NCI-H524 (cell line): ENCODE measurements at places on chromosomes 1 and 21.

DNA sequence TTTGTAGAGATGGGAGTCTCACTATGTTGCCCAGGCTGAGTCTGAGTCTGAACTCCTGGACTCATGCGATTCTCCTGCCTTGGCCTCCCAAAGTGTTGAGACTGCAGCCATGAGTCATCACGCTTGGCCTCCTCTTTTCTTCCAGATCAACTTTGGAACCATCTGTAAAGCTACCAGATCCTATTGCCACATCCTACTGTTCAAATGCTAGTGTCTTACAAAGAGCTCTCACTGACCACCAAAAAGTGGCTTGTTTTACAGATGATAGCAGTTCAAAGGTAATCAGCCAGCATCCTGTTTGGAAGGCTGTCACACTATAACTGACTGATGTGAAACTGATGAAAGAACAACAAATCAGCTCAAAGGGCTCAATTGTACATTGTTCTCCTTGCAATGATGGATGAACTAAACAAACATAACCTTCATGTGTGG is 221.6 kb downstream of the AKT3 start:
- no peak for DNase-seq

GRCh38 chr1:240021709-240022108 is 70.0 kb upstream of the FMN2 start:
- peak; percentile 70 for DNase-seq

DNA sequence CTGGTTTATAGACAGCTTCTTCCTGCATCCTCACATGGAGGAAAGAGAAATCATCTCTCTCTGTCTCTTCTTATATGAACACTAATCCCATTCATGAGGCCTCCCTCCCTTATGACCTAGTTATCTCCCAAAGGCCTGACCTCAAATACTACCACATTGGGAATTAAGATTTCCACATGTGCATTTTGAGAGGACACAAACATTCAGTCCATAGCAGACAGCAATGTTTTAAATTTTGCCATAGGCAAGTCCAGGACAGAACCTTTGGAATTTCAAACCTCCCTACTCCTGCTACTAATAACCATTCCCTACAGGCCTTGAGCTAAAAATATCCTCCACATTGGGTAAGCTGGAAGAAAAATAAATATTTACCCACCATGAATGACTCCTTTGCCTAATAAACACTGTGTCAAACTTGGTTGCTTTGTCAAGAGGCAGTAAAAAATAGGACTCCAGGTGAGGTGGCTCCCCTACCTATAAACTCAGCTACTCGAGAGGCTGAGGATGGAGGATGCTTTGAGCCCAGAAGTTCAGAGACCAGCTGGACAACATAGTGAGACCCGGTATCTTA is 113.7 kb downstream of the ZNF281 start:
- no peak for DNase-seq

GRCh38 chr1:95042286-95042685 is 30.5 kb downstream of the ALG14 start:
- no peak for DNase-seq

DNA sequence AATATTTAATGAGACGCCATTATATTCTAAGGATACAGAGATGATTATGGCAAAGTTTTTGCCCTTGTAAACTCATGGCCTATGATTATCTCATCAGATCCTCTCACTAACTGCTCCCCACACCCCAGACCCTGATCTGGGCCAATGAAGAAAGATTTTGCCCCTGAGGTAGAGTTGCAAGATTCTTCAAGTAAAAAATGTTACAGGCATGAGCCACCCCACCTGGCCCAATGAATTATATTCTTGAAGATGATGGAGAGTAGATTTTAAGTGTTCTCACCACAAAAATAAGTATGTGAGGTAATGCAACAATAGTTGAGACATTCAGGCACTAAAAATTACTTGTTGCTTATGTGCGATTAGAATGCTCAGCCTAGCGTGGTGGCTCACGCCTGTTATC is 1.8 kb upstream of the CNR2 start:
- no peak for DNase-seq

GRCh38 chr21:34948157-34948556 is 100.9 kb downstream of the RUNX1 start:
- DNase-seq: no peak

GRCh38 chr1:51569284-51570062 is 47.4 kb upstream of the OSBPL9 start:
- no peak for DNase-seq

DNA sequence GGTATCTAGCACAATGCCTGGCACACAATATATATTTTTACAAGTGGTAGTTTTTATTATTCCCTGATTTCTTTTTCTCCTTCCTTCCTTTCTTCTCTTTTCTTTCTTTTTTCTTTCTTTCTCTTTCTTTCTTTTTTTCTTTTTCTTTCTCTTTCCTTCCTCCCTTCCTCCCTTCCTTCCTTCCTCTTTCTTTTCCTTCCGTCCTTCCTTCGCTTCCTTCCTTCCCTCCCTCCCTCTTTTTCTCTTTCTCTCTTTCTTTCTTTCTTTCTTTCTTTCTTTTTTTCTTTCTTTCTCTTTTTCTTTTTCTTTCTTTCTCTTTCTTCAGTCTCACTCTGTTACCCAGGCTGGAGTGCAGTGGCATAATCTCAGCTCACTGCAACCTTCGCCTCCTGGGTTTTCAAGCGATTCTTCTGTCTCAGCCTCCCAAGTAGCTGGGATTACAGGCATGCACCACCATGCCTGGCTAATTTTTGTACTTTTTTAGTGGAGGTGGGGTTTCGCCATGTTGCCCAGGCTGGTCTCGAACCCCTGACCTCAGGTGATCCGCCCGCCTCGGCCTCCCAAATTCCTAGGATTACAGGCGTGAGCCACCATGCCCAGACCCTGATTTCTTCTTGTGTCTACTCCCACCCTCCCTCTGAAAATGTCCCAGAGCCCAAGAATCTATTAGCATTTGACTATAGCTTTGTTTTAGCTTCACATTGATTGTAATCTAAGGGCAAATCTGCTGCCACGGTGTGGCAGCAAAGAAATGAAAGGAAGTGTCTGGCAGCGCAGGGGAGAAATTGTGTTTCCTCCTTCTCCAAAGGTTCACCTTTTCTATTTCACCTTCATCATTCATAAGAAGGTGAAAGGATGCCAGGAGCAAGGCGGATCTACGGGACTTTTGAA is 19.9 kb upstream of the ABCB10 start:
- DNase-seq: no peak

DNA sequence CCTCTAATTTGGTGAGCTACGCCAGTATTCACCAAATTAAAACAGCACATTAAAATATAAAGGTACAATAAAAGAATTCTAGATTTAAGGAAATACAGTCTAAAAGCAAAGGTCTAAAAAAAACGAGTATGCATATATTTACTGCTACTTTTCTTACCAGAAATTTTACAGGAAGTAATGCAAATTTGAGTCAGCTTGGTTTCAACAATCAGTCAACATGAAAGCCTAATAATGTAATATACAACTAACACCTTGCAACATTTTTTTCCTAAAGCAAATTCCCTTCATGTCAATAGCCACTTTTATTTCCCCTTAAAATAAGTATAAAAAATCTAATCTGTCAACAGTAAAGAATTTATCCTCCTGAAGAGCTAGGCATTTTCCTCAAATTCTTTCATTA is 11.9 kb downstream of the PTP4A2 start:
- no peak for DNase-seq

GRCh38 chr1:183353597-183353996 is 64.6 kb downstream of the NMNAT2 start:
- no peak for DNase-seq

- DNase-seq: peak; percentile 41
Measured at GRCh38 chr1:236064674-236065508, at the start of gene NID1. TSS of gene NID1 (minus strand) at chr1:236065090. CDS start at chr1:236065079, 11 bp downstream.

- no peak for DNase-seq
Measured at GRCh38 chr1:90712153-90712856, 4.8 kb downstream of the BARHL2 start.

- no peak for DNase-seq
Measured at GRCh38 chr1:6912518-6912917, 127.3 kb downstream of the CAMTA1 start.

GRCh38 chr21:43297989-43298388 is 128.9 kb downstream of the SIK1 start:
- DNase-seq: no peak

DNA sequence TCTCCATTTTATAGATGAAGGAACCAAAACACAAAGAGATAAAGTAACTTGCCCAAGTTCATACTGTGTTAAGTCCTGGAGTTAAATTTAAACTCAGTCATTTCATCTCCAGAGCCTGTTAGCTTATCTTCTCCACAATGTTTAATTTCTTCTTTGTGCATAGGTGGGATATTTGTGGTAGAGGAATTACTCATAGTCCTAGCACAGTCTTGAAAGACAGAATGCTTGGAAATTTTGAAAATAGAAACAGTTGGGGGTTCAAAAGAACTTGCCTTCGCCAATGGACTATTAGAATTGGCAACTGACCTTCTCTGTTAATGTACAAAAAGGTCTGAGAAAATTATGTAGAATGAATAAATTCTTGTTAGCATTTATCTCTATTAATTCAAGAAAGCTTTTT is 832.0 kb upstream of the PRMT6 start:
- no peak for DNase-seq

- no peak for DNase-seq
Measured at GRCh38 chr1:76300556-76300955, 226.0 kb downstream of the ST6GALNAC3 start.

- DNase-seq: no peak
Measured at GRCh38 chr1:2966449-2967328, 54.6 kb upstream of the ACTRT2 start.

DNA sequence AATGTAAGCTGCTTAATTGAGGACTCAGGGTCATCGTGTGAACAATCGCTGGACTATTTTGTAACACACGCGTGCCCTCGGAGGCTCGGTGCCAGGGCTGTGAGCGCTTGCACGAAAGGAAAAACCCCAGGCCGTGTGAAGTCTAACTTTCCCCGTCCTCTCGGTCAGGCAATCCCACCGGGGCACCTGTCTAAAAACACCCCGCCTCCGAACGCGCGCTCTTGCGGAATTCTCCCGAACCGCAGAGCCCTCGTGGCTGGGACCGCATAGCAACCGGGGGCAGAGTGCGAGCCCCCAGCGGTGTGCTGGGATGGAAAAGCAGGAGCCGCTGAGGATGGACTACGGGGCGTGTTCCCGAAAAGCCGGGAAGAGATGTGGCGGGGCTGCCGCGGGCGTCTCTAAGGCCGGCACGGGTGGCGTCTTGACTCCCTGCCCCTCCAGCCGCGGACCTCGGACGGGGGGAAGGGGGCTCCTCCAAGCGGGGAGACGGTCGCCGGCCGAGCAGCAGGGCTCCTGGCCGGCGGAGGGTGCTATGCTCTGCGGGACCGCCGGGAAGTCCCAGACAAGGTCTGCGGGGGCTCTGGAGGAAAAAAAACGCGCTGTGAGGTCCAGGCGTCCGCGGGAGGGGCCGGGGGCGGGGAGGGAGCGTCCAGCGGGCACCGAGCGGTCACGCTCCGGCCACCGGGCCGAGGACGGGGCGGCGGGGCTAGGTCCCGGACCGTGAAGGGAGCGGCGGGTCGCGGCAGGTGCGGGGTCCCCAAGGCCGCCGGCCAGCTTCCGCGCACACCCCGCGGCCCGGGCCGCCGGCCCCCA is 936 bp downstream of the ZBTB21 start:
- peak; percentile 40 for DNase-seq

DNA sequence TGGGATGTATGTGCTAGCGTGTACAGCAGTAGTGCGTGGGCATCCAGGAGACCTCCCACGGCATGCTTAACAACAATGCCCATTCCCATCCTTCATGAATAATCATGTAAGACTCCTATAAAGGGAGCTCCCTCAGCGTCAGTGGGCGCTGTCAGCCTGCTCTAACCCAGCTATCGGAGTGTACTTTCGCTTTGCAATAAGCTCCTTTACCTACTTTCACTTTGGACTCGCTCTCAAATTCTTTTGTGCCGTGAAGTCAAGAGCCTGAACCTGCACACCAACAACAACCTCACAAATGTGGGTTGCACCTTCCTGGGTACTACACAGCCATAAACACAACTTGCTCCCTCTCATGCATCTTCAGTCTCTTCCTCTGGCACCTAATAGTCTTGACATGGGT is 114.8 kb upstream of the PAXBP1 start:
- no peak for DNase-seq

DNA sequence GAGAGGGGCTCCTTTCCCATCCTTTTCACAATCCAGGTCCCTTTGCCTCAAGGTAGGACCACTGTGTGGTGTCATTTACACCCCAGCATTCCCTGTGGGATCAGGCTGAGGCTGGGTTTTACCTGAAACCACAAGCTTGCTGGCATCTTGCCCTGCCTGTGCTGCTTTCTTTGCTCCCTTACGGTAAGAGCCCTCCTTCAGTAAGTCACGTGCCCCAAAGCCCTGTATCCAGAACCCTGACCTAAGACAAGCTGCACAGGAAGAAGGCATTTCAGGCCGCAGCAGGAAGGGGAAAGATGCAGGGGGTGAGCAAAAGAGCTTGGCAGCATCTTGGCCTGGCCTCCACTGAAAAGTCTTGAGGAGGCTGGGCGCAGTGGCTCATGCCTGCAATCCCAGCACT is 58.4 kb downstream of the KLHDC7A start:
- no peak for DNase-seq

DNA sequence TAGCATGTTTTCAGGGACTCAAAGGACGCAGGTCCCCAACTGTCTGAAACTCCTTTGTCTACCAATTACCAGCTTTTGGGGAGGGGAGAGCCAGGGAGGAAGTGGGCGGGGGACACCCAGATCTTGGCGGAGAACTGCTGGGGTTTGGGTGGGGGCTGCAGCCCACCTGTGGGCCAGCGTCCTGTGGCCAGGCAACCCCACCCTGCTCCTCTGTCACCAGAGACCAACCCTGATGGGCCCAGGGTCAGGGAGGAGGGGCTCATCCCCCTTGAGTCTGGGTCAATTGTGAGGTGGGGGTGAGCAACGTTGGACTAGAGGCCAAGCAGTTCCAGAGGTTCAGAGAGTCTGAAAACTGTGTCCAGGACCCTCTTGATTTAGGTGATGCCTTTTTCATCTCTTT is 96.1 kb upstream of the TARDBP start:
- no peak for DNase-seq

DNA sequence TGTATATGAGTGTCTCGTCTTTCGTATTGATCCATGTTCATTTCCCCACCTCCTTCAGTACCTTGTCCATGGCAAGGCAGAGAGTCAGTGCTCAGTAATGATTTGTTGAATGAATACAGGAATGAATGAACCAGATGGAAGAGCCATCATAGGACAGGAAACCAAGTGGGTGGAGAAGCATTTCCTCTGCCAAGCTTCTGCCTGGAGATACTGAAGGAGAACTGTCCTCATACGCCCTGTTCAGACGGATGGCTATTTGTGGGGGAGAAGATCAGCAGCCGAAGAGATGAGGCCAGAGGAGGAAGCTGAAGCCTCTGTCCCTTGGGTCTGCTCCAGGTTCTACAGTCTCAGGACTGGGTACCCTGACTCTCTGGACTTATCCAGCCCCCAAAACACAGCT is 5.8 kb downstream of the FAM43B start:
- DNase-seq: no peak

- no peak for DNase-seq
Measured at GRCh38 chr1:213192026-213192425, 141.0 kb downstream of the RPS6KC1 start.
